ENCODE measurements at places on chromosomes 1 and 21.

GRCh38 chr1:68470388-68470970, 20.7 kb upstream of the RPE65 start:
- DNase-seq: no peak

DNA sequence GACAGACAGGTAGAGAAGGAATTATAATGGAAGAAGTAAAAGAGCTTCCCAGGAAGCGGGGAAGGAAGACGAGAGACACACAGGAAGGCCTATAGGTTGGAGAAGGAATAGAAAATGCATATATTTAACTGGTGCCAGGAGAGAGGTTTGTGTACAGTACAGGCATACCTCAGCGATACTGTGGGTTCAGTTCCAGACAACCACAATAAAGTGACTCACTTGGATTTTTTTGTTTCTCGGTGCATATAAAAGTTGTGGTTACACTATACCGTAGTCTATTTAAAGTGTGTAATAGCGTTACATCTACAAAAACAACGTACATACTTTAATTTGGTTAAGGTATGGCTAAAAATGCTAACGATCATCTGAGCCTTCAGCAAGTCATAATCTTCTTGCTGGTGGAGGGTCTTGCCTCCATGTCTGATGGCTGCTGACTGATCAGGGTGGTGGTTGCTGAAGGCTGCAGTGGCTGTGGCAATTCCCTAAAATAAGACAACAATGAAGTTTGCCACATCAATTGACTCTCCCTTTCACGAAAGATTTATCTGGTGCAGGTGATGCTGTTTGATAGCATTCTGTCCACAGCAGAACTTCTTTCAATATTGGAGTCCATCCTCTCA, 16.0 kb downstream of the YARS1 start:
- DNase-seq: no peak

DNA sequence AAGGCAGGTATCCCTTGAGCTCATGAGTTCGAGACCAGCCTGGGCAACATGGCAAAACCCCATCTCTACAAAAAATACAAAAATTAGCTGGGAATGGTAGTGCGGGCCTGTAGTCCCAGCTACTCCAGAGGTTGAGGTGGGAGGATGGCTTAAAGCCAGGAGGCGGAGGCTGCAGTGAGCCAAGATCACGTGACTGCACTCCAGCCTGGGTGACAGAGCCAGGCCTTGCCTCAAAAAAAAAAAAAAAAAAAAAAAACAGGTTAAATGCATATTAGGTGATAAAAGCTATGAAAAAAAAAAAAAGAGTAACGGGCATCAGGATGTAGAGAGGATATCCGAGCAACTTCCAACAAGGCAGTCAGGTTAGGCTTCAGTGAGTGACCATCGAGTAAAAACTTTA, 2.8 kb upstream of the SRRM1 start:
- DNase-seq: no peak

GRCh38 chr1:63322114-63322943, at the start of gene FOXD3:
FOXD3 (plus strand) TSS chr1:63322567; CDS start chr1:63323059, 492 bp downstream.
- no peak for DNase-seq

GRCh38 chr1:191261111-191261510, 783.4 kb upstream of the BRINP3 start:
- DNase-seq: no peak

- no peak for DNase-seq
Measured at GRCh38 chr1:3673381-3674099, 21.2 kb downstream of the TP73 start.

DNA sequence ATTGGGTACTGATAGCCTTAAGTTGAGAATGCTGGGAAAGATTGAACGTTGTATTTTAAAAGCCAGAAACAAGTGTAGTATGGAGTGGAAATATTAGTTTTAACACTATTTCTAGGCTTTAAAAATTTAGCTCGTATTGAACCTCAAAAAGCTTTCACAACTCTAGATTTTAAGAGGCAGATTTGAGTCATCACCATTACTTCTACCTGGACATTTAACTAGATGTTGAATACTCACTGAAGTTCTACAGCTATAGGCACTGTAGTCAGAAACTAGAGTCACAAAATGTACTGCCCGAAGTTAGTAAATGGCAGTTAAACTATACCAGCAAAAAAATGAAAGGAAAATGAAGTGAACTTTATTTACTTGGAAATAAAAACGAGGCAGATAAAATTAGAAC, 96.5 kb downstream of the NEK7 start:
- no peak for DNase-seq

- no peak for DNase-seq
Measured at GRCh38 chr21:27265949-27266348, 299.1 kb upstream of the ADAMTS5 start.

DNA sequence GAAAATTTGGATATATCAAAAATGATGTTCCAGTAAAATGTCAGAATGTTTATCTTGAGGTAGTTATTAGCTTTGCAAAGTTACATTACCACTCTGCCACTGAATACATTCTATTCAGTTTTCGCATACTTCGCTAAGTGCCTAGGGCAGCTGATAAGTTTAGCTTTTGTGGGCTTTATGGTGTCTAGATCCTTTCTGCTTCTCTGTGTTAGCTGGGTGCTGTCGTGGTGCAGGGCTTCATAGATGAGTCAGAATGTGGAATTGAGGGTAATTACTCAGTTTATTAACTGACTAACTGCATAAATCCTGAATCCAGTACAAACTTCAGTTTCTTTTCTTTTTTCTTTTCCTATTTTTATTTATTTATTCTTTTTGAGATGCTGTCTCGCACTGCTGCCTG, 21.5 kb downstream of the NCAM2 start:
- DNase-seq: no peak

GRCh38 chr21:42790520-42791065, 88.7 kb downstream of the WDR4 start:
- DNase-seq: no peak

DNA sequence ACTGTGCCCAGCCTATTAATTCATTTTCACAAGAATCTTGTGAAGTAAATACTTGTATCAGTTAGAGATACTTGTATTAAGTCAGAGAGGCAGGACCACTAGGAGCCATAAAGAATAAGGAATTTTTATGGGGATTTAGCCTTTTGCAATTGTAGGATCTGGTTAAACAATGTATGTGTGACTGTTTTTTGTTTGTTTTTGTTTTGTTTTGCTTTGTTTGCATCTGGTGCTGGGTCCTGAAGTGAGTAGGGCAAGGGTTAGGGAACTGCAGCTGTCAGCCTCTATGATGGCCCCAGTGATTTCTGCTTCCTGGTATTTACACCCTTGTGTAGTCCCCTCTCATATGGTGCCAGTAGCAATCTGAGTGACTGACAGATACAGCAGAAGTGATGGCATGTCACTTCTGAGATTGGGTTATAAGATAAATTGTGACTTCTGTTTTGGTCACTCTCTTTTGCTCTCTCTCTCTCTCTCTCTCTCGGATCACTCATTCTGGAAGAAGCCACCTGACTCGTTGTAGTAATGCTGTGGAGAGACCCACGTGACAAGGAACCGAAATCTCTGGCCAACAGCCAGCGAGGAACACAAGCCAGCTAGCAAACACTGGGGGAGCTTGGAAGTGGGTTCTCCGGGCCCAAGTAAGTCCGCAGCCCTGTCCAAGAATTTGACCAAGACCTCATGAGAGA, 96.2 kb upstream of the MARK1 start:
- no peak for DNase-seq

GRCh38 chr1:94754570-94754969, 65.6 kb upstream of the SLC44A3 start:
- no peak for DNase-seq

DNA sequence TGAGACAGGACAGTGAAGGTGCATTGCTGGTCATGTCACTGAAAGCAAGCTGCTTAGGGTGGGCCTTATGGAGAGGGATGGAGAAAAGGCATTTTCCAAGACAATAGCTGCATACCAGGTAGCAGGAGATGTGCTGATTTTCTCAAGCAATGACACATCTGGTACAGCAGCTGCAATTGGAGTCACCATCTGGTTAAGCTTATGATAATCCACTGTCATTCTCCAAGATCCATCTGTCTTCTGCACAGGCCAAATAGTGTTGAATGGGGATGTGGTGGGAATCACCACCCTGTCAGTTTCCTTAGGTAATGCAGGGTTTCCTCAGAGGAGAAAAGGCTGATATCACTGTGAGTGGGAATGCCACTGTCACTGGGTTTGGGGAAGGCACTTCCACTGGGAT, 54.6 kb downstream of the ADSS2 start:
- DNase-seq: no peak

DNA sequence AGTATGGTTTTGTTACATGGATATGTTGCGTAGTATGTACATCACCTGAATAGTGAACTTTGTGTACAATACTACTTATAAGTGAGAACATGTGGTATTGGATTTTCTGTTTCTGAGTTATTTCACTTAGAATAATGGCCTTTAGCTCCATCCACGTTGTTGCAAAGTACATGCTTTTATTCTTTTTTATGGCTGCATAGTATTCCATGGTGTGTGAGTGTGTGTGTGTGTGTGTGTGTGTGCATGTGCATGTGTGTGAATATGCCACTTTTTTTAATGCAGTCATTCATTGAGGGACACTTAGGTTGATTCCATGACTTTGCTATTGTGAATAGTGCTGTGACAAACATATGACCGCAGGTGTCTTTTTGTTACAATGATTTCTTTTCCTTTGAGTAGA, 147.8 kb downstream of the LEPR start:
- no peak for DNase-seq

GRCh38 chr1:155051342-155051776, 243 bp downstream of the ADAM15 start:
- DNase-seq: no peak

GRCh38 chr1:231421546-231421970, 529 bp downstream of the EGLN1 start:
- no peak for DNase-seq

- DNase-seq: no peak
Measured at GRCh38 chr21:15079269-15079668, 14.5 kb upstream of the NRIP1 start.

DNA sequence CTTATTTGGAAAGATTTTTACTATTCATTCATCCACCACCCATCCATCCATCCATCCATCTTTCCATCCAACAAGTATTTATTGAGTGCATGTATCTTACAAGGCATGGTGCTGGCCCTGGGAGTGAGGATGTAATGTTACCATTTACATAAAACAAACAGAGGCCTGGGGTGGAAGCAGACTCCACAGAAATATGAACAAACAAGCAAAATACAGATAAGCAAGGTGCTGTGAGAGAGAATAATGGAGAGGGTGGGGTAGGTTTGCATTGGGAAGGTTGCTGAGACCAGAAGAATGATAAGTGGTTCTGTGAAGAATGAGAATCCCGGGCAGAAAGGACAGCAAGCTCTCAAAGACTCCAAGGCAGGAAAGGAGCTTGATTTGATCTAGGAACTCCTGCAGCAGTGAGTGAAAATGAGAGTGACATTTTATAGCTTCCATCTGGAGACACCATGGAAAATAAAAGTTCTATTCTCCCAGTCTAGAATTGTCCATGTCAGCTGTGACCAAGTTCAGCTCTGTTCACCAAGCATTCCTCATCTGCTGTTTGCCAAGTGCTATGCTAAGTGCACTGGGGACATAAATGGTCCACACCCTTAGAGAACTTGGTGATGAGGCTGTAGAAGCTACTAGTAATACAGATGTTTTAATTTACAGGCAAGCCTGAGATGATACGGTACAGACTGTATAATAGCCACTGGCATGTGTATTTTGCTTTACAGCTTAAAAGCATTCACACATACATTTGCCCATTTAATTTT, 75.3 kb downstream of the PEX14 start:
- DNase-seq: no peak

- no peak for DNase-seq
Measured at GRCh38 chr1:162633081-162633762, 958 bp downstream of the DDR2 start.

DNA sequence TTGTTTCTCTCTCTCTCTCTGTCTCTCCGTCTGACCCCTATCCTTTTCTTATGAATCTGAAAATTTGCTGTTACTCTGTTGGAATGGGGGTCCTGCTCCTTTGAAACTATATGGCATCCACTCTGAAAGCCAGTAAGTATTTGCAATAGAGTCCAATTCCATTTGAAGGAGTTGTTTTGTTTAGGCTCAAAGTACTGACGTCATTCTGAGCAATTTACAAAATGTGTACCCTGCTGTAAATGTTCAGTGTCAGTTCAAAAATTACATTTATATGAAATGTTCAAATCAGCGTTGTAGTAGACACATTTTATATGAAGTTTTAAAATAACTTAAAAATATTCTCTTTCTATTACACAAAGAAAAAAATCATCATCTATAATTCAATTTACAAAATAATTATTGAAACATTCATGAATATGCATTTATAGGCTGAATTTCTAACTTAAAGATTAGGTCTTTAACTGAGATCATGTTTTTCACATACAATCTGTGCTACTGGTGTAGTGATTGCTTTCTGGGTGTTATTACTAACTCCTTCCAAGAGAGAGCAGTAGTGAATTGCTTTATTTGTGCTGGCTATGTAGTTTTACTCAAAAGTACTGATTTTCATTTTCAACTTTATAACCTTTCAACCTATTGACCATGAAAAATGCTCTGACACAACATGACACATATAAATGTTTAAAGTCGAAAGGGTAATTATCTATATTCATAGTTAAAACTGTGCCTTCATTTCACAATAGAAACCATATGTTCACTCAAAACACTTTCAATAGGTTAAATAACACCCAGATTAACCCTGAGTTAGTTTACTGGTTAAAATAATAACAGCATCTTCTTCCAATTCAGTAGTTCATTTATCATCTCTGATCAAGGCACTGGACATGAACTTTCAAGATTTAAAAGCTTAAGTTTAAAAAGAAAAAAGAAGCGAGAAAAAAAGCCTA, 253.1 kb upstream of the ADGRL4 start:
- DNase-seq: no peak

DNA sequence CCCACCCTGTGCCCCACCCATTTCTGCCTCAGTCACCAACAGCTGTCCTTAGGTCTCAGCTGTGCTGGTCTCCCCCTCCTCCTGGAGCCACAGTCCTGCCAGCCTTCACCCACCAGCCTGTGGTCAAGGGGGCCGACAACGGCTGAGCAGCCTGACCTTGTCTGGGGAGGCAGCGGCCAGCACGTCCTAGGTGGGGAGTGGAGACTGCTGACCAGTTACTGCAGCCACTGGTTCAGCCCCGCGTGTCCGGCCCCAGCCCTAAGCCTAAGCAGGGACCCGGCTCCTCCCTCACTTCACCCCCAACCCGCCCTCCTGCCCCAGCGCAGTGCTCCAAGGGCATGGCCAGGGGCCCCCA, 79.2 kb downstream of the MORN1 start:
- no peak for DNase-seq

DNA sequence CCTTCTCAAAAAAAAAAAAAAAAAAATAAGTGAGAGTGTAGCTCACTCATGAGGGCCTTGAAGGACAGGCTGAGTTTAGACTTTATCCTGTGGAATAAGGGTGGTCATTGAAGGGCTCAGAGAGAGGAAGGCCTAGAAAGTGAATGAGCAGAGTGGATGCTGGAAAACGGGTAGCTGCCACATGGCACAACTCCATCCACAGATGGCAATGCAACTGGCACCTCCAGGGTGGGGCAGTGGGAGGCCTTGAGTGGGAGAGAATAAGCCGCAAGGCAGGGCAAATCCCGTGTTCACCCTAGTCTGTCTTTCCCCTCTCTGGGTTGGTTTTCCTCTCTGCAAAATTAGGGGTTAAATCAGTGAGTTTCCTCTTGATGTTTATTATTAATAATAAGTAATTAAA, 3.1 kb downstream of the TNNI1 start:
- DNase-seq: no peak

- DNase-seq: no peak
Measured at GRCh38 chr1:216216305-216216704, 206.9 kb downstream of the USH2A start.

All from T-helper 2 cell (primary cell).